PC-3 (cell line): ENCODE measurements at places on chromosomes 5 and 9. TPM values are rescaled to one million over a fixed set of nuclear protein-coding genes. Genes with fewer than 3 reads are reported as not detected.

Gene TAF11L5
- total RNA-seq: not detected in 2 replicates

Gene GNAQ
- 0.51 and 0.86 TPM in 2 replicates for total RNA-seq

Gene ANKRD34B
- not detected in 2 replicates for total RNA-seq

Gene TMEM232
- 1.4 TPM in 1 of 2 replicates, not detected in the other for total RNA-seq

Gene BARHL1
- not detected in 2 replicates for total RNA-seq

Gene OBP2B
- total RNA-seq: not detected in 2 replicates

Gene GPR150
- 0.35 TPM in 1 of 2 replicates, not detected in the other for total RNA-seq

Gene OTP
- total RNA-seq: not detected in 2 replicates

Gene SCAI
- 4.4 and 5.2 TPM in 2 replicates for total RNA-seq

Gene ANKRD18B
- 5.4 and 13.5 TPM in 2 replicates for total RNA-seq

Gene FASTKD3
- total RNA-seq: 9.2 and 16.5 TPM in 2 replicates

Gene CDO1
- total RNA-seq: not detected in 2 replicates

Gene SFXN1
- 46.5 and 54.4 TPM in 2 replicates for total RNA-seq

Gene GHR
- 2.2 and 5.2 TPM in 2 replicates for total RNA-seq

Gene TERT
- total RNA-seq: 0.80 and 1.2 TPM in 2 replicates

Gene CDC37L1
- 5.1 and 7.8 TPM in 2 replicates for total RNA-seq

Gene EPB41L4B
- total RNA-seq: 11.2 and 13.8 TPM in 2 replicates

Gene HTR1A
- not detected in 2 replicates for total RNA-seq

Gene IL13
- total RNA-seq: not detected in 2 replicates

Gene BTNL8
- 0.23 TPM in 1 of 2 replicates, not detected in the other for total RNA-seq

Gene PAIP2
- total RNA-seq: 35.1 and 39.3 TPM in 2 replicates

Gene FOXD4L4
- total RNA-seq: not detected in 2 replicates

Gene ZSWIM6
- 3.4 and 4.3 TPM in 2 replicates for total RNA-seq

Gene CCDC171
- 1.7 and 2.7 TPM in 2 replicates for total RNA-seq

Gene MOB3B
- 2.6 TPM in 2 replicates for total RNA-seq

Gene PRDM9
- total RNA-seq: 0.11 and 0.12 TPM in 2 replicates

Gene FAF2
- 51.4 TPM in 2 replicates for total RNA-seq

Gene SNX24
- total RNA-seq: 7.4 and 10.3 TPM in 2 replicates

Gene CDKN2B-AS1
- total RNA-seq: 0.40 and 2.0 TPM in 2 replicates

Gene PRXL2C
- total RNA-seq: 9.7 and 15.2 TPM in 2 replicates

Gene LYSMD3
- total RNA-seq: 7.9 and 10.0 TPM in 2 replicates

Gene GFI1B
- total RNA-seq: not detected in 2 replicates

Gene KCNT1
- not detected in 2 replicates for total RNA-seq

Gene SLC27A6
- not detected in 2 replicates for total RNA-seq

Gene RGMB
- 31.1 and 37.3 TPM in 2 replicates for total RNA-seq

Gene NEURL1B
- 0.95 and 2.5 TPM in 2 replicates for total RNA-seq

Gene CA9
- total RNA-seq: 7.7 and 11.2 TPM in 2 replicates

Gene STING1
- total RNA-seq: 6.5 and 12.6 TPM in 2 replicates

Gene CDH9
- total RNA-seq: not detected in 2 replicates

Gene MZB1
- total RNA-seq: 0.22 and 1.0 TPM in 2 replicates

Gene ENC1
- 24.5 TPM in 2 replicates for total RNA-seq

Gene DBN1
- total RNA-seq: 127 and 207 TPM in 2 replicates

Gene IGFBPL1
- total RNA-seq: 0.66 TPM in 1 of 2 replicates, not detected in the other

Gene PCDHGB6
- total RNA-seq: 1.1 and 1.8 TPM in 2 replicates

Gene GLDC
- total RNA-seq: 5.4 and 8.1 TPM in 2 replicates

Gene GCNT1
- 0.29 TPM in 2 replicates for total RNA-seq

Gene PTGER4
- total RNA-seq: 48.5 and 49.5 TPM in 2 replicates

Gene JMY
- total RNA-seq: 4.3 and 5.7 TPM in 2 replicates

Gene C5orf52
- total RNA-seq: 0.84 TPM in 1 of 2 replicates, not detected in the other
